ENCODE measurements at places on chromosomes 4 and X.
A peak's percentile ranks its signal among the peaks of the same experiment; 100 is the strongest.

- DNase-seq = no peak
Observed at GRCh38 chr4:171583790-171584189, 229.4 kb upstream of the GALNTL6 start.

DNA sequence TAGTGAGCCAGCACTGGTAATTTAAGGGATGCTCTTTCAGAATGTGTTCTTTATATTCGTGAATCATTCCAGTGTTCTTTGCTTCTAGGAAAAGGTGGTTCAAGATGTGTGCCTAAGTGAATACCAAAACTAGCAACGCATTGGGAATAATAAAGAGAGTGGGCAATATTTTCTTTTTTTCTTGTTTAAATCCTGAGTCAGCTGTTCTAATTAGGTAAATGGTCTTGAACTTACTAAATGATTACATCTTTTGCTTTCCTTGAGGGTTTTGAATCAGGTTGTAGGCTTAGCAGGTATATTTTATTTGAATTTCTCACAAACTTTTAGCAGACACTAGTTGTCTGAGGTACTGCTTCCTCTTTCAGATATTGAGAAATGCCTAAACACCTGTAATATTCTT is 29.5 kb downstream of the ENPEP start:
- DNase-seq = no peak

DNA sequence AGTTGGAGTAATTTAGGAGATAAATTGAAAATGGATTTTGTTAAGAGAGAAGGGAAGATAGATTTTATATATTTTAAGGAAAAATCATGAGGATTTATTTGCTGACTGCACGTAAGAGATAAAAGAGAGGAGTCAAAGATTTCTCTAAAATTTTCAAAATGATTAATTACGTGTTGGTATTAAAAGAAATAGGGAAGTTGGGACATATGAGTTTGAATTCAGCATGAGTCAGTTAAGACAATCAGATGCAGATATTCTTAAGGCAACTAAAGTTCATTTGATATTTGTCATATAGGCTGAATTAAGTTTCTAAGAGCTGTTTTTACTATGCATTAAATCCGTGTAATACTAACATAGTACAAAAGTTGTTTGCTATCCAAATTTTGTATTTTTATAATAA is 46.9 kb downstream of the TET2 start:
- DNase-seq = no peak

- DNase-seq = no peak
Observed at GRCh38 chr4:128630871-128631270, 178.6 kb upstream of the JADE1 start.

GRCh38 chrX:18455384-18455783 is 30.0 kb downstream of the CDKL5 start:
- DNase-seq = no peak

- peak; percentile 47 for DNase-seq
Observed at GRCh38 chr4:13656569-13657405, 29.3 kb upstream of the BOD1L1 start.

- DNase-seq = peak; percentile 19
Observed at GRCh38 chr4:70559211-70559830, 32.7 kb upstream of the AMBN start.

DNA sequence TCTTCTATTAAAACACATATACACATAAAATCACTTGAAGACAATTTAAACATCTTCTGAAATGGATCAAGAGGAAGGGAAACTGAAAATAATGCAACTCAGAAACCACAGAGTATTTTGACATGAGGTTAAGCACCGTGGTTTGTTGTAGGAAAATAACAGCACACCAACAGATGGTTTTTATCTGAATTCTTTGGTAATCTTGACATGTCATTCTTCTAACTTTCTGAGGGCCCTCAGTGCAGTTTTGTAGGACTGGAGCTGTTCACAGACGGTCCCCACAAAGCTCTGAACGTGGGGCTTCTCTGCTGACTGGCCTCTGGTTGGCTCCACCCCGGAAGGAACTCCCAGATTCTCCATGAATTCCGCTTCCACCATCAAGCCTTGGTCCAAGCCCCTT is 16.0 kb upstream of the TLR8 start:
- no peak for DNase-seq

DNA sequence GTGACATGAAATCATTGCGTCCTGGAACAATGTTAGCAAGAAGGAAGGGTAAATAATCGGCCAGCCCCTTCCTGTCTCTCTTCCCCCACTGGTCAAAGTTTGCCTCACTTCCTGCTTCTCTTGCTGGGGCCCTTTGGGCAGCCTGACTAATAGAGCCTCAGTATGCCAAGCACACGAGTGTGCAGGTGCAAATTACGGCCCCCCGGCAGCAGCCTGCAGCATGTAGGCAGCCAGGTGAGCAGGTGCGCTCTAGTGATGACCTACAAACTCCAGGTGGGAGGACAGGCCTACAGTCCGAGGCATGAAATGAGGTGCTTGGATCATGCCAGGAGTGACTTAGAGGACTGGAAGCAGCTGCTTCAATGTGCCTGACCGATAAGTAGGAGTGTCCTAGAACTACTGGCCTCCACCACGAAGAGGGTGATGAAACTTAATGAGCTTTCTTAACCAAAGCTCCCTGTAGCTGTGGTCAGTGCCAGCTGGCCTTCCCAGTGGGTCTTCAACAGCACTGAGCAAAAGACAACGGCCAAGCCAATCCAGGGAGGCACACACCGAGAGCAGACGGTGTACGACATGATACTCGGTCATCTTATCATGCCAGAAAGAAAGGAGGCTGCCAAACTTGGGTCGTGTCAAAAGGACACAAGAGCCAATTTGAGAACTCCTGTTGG is 26.1 kb upstream of the FAT1 start:
- no peak for DNase-seq

- DNase-seq = no peak
Observed at GRCh38 chrX:67674741-67675140, 130.9 kb downstream of the AR start.

DNA sequence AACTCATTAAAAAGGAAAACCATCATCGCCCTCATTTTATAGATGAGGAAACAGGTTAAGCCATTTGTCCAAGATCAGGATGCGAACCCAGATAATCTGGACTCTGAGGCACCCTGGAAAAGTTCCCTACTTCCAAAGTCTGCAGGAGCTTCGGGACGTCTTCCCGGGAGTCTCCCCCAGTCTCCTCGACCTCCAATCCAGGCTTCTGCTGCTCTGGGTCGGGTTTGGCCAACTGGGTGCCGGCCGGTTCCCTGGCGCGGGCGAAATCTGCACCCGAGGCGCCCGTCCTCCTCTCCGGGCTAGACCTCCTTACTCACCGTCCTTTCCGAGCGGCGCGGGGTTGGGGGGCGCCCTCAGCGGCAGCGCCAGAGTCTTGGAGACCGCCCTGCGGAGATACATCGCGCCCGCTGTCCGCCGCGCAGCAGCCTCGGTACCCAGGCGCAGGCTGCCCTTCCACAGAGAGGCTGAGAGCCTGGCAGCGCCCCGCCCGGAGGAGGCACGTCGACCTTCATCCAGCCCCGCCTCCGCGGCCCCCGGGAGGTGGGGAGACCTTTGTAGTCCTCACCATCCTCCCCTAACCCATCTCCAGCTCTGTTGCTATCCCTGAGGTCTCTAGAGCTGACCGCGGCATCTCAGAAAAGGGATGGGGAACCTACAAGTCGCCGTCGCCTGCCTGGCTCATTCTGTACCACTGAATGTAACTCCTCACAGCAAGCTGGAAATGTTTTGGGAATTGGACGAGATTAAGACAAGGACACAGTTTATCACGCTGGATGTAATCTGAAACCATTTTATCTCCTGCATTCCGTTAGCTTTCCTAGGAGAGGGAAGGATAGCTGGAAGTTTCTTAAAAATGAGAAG is at the start of gene MGARP:
Gene MGARP, minus strand, starts transcription at position 466 of the 861 bp plus-strand sequence. Its CDS starts 67 bp downstream, at position 399.
- peak; percentile 24 for DNase-seq

DNA sequence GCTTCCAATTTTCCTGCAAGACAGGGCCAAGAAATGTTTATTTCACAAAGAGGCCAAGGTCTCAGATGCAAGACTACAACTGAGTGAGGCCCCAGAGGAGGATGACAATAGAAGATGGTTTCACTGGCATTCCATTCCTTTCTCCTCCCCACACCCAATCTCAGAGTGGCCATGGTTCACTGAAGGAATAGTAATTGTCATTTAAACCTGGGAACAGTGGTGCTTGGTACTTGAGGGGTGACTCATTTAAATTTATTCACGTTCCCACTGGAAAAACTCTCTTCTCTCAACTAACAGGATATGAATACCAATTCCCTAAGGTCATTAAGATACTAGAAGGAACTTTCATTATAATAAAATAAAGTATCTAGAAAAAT is 35.3 kb upstream of the CXCL8 start:
- no peak for DNase-seq

GRCh38 chr4:22573198-22573597 is 57.3 kb upstream of the ADGRA3 start:
- DNase-seq = peak; percentile 76

GRCh38 chr4:168643111-168643795 is 146.4 kb downstream of the PALLD start:
- DNase-seq = no peak

GRCh38 chr4:16240300-16240699 is 14.0 kb upstream of the TAPT1 start:
- DNase-seq = no peak

GRCh38 chrX:39356119-39356807 is 555.0 kb downstream of the MID1IP1 start:
- DNase-seq = no peak

- no peak for DNase-seq
Observed at GRCh38 chrX:68059469-68059868, 373.8 kb downstream of the OPHN1 start.

GRCh38 chr4:139873111-139873860 is 207.7 kb downstream of the MGST2 start:
- no peak for DNase-seq

DNA sequence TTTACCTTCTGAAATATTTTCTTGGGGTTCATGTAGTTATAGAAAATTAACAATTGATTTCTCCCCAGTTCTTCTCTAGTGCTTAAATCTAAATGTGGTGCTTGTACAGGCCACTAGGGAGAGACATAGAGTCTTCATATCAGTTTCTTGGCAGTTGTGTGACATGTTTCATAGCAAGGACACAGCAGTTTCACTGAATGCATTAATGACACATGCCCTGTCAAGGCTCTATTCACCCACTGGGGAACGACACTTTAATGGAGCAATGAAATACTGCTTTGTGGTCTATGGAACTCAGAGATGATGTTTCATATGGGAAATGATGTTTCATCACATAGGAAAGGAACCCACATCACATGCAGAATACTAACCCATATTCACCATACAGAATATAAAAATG is 2.8 kb downstream of the VEGFC start:
- peak; percentile 32 for DNase-seq

DNA sequence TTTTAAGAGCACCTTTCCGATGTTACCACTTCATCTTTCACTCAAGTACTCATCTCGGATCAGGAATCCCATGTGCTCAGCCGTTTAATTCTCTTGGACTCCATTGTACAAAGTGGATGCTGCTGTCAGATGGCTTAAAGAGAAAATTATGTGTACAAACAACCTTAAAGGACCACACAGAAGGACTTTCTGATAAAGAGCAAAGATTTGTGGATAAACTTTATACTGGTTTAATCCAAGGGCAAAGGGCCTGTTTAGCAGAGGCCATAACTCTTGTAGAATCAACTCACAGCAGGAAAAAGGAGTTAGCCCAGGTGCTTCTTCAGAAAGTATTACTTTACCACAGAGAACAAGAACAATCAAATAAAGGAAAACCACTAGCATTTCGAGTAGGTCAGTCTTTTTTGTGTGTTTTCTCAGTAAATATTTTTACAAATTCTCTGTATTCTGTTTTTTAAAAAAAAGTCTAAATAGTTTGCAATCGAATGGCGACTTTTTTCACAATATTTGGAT is 20.1 kb downstream of the MMAA start:
- DNase-seq = no peak

DNA sequence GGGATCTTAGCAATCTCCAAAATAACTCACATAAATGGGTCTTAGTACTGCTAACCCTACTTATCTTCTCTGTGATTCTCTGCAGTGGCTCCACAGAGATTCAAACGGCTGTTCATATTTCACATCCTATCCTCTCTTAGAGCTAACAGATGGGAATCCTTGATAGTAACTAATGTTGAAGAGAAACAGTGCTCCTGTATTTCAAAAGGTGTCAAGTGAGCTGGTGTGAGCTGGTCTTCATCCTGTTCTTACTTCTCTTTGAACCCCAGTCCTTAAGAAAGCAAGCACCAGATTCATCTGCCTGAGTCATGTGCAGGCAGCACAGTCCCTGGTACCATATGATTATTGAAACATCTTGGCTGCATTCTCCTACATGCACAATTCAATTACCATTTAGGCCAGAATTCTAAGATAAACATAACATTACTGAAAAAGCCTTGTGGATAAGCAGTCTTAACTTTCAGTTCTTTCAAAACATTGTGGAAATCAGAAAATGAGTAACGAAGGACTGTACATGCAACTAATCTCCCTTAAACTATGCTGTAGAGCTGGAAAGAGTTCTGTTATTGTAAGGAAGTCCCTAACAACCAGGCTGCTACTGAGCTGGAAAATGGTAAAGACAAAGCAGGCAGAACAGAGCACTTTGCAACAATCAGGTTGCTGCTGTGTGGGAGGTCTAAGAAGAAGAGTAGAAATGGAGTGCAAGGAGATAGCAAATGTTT is 153.1 kb downstream of the NPNT start:
- no peak for DNase-seq

DNA sequence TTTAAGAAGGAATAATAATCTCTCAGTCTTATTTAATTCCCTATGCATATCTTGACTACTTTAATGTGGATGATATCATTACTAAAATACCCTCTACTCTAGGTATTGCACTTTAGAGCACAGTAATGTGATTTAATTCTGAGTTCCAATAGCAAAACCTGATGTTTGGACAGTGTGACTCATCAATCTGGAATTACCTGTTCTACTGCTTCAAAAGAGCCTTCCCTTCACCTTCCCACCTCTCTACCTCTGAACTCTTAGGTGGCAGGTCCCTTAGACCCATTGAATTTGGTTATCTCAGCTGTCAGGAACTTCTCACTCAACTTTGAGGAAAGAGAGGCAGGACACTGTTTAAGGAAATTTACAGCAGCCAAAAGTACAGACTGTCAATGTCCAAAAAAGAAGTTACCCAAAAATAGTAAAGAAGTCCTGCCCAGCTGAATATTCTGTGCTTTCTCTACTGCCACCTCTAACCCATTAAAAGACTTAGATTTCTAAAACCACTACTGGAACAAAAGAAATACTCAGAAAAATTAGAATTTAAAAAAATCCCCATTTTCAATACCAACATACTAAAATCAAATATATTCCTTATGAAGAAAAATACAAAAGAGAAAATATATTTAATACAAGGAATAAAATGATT is 123.1 kb upstream of the GPM6A start:
- DNase-seq = no peak

GRCh38 chrX:109373468-109373867 is 108.4 kb downstream of the GUCY2F start:
- DNase-seq = no peak

- DNase-seq = no peak
Observed at GRCh38 chr4:133150486-133151340, 1.6 kb downstream of the PCDH10 start.

GRCh38 chr4:139537292-139537691 is 18.7 kb downstream of the SETD7 start:
- DNase-seq = no peak

- peak; percentile 48 for DNase-seq
Observed at GRCh38 chr4:85475631-85476233, 782 bp downstream of the ARHGAP24 start.

GRCh38 chr4:94216394-94216793 is 8.7 kb downstream of the SMARCAD1 start:
- no peak for DNase-seq

GRCh38 chrX:16778545-16778944 is 7.7 kb upstream of the TXLNG start:
- no peak for DNase-seq
